Stimulated activated CD8-positive, alpha-beta memory T cell treated with anti-CD3 and anti-CD28 coated beads, Interleukin-12 subunit alpha, Interleukin-12 subunit beta, amount 100 ng/mL, for 1 hour (primary cell): ENCODE measurements at places on chromosomes 1 and 21.

- DNase-seq: peak; percentile 69
Measured at GRCh38 chr1:27388337-27389005, 4.0 kb upstream of the GPR3 start.

- DNase-seq: no peak
Measured at GRCh38 chr1:76048219-76048618, 26.3 kb upstream of the ST6GALNAC3 start.

- no peak for DNase-seq
Measured at GRCh38 chr1:205709059-205709398, 28.7 kb upstream of the SLC45A3 start.

- DNase-seq: no peak
Measured at GRCh38 chr1:43533584-43533983, 2.9 kb downstream of the PTPRF start.

GRCh38 chr1:156444407-156445001 lies 56.1 kb downstream of the MEF2D start:
- no peak for DNase-seq
